ENCODE measurements at places on chromosomes 2 and 18. TPM values are rescaled to one million over a fixed set of nuclear protein-coding genes. Genes with fewer than 3 reads are reported as not detected.

DNA sequence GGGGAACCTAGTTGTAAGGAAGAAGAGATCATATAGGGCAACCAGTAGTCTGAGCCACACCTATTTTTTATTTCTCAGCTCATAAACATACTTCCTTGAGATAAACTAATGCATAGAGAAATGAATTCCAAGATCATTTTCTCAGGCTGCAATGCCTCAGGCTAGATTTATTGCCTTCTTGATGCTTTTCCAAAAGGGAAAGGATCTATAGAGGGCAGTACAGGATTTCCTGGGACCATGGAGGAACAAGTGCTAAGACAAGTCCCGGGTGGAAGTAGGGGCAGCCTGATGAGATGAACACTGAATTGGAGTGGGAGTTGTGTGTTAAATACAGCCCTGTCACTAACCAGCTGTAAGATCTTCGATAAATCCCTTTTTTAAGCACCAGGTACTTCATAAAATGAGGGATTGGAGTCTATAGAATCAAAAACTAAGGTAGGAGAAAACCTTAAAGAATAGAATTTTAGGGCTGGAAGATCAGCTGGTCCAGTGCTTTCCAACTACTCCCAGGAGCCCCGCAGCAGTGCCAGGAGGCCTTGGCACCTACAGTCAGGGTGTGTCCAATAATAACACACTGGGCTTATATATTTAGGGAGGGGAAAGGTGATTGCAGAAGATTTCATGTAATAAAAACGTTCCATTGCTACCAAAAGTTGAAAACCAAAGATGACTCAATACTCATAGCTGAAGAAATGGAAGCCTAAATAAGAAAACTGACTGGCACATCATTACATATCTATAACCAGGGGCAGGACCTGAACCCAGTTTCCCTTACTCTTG lies 58.1 kb downstream of the SERTAD2 start:
- H3K36me3 ChIP-seq: peaks cover 32% of the 10 kb centered on the region
- H3K4me3 ChIP-seq: no peak overlapping the region
- DNase-seq: no peak
- no peaks in the 10 kb centered on the region for H3K27me3 ChIP-seq

DNA sequence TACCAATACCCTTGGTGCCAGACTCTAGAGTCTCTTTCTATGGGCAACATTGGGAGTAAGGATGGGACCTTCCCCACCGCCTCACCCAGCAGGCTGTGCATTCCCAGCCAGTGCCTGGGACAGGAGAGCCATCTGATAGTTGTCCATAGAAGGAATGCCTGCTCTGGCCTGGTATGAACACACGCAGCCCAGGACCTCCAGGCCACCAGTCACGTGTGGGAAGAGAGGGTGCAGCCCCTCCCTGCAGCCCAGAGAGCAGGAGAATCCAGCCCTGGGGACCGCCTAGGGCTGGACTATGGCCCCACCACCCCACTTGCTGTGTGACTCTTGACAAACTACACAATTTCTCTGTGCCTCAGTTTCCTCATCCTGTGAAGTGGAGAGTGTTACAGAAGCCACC lies 52.5 kb upstream of the ID2 start:
- no peaks in the 10 kb centered on the region for H3K27me3 ChIP-seq
- no peak for DNase-seq
- no peaks in the 10 kb centered on the region for H3K36me3 ChIP-seq
- H3K4me1 ChIP-seq: peaks cover 18% of the 10 kb centered on the region
- no peak overlapping the region for H3K27ac ChIP-seq

- no peaks in the 10 kb centered on the region for H3K36me3 ChIP-seq
- no peak for DNase-seq
- no peaks in the 10 kb centered on the region for H3K27me3 ChIP-seq
- no peak overlapping the region for H3K27ac ChIP-seq
- H3K4me1 ChIP-seq: no peaks in the 10 kb centered on the region
These were observed 81.3 kb upstream of the ACAA2 start for GRCh38 chr18:49894517-49895226.

GRCh38 chr2:223055836-223056235 lies 3.8 kb downstream of the KCNE4 start:
- no peaks in the 10 kb centered on the region for H3K36me3 ChIP-seq
- no peak overlapping the region for H3K27ac ChIP-seq
- no peaks in the 10 kb centered on the region for H3K4me1 ChIP-seq

DNA sequence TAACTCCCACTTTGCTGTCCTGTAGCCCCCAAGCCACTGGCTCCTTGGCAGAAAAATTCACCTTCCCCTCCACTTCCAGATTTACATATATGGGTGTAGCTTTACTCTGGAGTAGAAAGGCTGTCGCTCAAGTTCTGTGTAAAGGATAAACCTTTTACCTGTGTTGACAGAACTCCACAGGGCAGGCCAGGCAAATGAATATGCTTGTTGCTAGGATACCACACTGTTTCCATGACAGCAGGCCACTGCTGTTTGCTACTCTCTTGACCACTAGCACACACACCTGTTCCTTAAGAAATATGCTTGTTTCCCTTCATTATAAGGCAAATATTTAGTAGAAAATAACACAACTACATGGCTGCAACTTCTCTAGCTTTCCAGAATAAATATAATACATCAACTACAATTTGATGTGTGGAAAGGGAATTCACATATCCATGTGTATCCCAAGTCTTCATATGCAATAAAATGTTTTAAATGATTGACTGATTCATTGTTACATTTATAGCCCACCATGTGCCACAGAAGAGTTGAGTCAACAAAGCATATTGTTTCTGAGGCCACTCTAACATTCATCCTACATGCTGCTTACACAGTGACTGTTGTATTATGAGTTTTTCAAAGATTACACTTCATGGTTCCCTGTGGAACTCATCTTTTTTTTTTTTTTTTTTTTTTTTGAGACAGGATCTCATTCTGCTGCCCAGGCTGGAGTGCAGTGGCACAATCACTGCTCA lies 56.2 kb upstream of the ROCK1 start:
- H3K4me1 ChIP-seq: no peaks in the 10 kb centered on the region
- no peak for DNase-seq
- no peak overlapping the region for H3K27ac ChIP-seq

DNA sequence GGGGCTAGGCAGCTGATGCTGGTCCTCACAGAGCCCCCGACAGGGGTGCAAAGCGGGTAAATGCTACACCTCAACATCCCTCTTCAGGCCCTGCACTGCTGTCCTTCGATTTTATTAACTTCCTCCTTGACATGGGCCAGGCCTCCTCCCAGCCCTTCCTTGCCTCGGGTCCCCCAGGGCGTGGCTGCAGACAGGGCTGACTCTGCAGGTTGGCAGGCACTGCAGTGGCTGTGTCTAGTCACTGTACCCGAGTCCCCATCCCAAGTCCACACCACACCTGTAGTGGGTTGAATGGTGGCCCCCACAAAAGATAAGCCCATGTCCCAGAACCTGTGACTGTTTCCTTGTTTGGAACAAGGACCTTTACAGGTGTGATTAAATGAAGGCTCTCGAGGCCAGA lies 140.2 kb downstream of the TWIST2 start:
- H3K27ac ChIP-seq: no peak overlapping the region
- DNase-seq: no peak
- no peak overlapping the region for H3K4me3 ChIP-seq
- no peaks in the 10 kb centered on the region for H3K36me3 ChIP-seq

- H3K4me1 ChIP-seq: no peaks in the 10 kb centered on the region
- H3K27me3 ChIP-seq: no peaks in the 10 kb centered on the region
- no peak for DNase-seq
- no peak overlapping the region for H3K27ac ChIP-seq
- H3K4me3 ChIP-seq: no peak overlapping the region
These were observed 8.5 kb upstream of the AGAP1 start for GRCh38 chr2:235485362-235485761.

DNA sequence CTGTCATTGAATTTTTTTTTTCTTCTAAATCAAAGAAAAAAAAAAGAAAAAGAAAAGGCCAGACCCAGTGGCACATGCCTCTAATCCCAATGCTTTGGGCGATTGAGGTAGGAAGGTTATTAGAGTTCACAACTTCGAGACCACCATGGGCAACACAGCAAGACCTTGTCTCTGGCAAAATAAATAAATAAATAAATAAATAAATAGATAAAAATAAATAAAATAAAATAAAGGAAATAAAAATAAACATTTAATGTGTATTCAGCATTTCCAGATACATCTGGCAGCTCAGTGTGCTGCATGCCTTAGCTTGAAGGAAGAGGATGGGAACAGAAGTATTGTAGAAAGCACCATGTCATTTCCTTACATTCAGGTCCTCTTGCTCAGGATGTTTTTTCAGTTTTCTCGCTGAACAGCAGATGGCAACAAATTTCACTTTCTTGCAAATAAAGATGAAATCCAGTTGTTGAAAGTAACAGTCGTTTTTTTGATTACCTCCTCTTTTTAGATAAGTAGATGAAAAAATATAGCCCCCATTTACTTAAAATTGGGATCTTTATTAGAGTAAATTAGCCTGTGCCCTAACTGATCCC lies 25.7 kb upstream of the FAM178B start:
- peak; percentile 86 for DNase-seq
- H3K27ac ChIP-seq: no peak overlapping the region
- no peaks in the 10 kb centered on the region for H3K36me3 ChIP-seq
- H3K27me3 ChIP-seq: no peaks in the 10 kb centered on the region
- peaks cover 4% of the 10 kb centered on the region for H3K4me1 ChIP-seq
- no peak overlapping the region for H3K4me3 ChIP-seq

- H3K4me1 ChIP-seq: peaks cover 44% of the 10 kb centered on the region
- H3K27me3 ChIP-seq: no peaks in the 10 kb centered on the region
- no peak for DNase-seq
- H3K4me3 ChIP-seq: peak within 1 kb of the TSS; percentile 94
- peak within 1 kb of the TSS; percentile 95 for H3K27ac ChIP-seq
- no peaks in the 10 kb centered on the region for H3K36me3 ChIP-seq
These were observed at the start of gene CLASP1 for GRCh38 chr2:121649149-121649595. TSS of gene CLASP1 (minus strand) at chr2:121649462. CDS start at chr2:121605895, 43,567 bp downstream.

DNA sequence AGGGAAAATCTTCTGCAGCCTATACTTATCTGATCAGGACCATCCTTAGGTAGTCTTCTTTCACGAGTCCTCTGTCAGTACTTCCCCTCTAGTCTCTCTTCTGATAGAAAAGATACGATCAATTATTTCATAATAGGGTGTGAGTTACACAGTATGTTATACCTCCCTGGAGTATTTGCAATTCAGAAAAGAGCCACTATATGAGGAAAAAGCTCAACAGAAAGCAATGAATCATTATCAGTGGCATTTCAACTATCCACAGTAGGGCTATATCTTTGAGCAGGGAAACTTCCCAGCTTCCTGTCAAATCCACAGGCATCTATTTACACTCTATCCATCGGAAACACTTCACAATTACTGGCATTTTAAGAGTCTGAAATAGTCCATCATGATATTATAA lies 105.3 kb upstream of the ACVR2A start:
- no peaks in the 10 kb centered on the region for H3K36me3 ChIP-seq
- H3K27ac ChIP-seq: no peak overlapping the region
- no peaks in the 10 kb centered on the region for H3K4me1 ChIP-seq
- DNase-seq: no peak
- no peaks in the 10 kb centered on the region for H3K27me3 ChIP-seq

GRCh38 chr2:181685150-181685688 lies 4.9 kb upstream of the NEUROD1 start:
- DNase-seq: no peak
- peaks cover 56% of the 10 kb centered on the region for H3K4me1 ChIP-seq
- H3K27me3 ChIP-seq: no peaks in the 10 kb centered on the region
- no peaks in the 10 kb centered on the region for H3K36me3 ChIP-seq

DNA sequence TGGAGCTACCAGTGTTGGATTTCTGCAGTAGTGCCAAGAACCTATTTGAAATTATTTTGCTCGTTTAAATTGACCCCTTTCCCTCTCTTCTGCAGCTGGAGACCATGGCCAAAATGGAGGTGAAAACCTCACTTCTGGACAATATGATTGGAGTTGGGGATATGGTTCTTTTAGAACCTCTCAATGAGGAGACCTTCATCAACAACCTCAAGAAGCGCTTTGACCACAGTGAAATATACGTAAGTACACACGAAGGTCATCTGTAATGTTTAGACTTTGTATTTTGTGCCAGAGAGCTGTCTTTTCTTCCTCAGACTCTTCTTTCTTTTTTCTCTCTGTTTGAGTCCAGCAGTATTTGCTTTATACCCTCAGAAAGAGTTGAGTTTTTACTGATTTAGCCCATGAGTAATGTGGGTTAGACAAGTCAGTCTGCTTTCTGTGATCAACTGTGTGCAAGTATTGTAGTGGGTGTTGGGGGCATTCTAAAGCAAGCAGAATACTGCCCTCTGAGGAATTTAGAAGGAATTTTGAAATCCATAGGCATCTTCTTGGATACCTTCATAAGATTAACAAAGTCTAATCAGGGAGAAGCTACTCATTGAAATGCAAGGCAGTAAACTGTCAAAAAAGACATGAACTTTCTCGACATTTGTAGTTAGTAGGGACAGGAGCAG lies 31.7 kb downstream of the MYO1B start:
- H3K36me3 ChIP-seq: no peaks in the 10 kb centered on the region
- no peak overlapping the region for H3K27ac ChIP-seq
- H3K27me3 ChIP-seq: no peaks in the 10 kb centered on the region

GRCh38 chr18:42477267-42477666 lies 522.2 kb downstream of the PIK3C3 start:
- H3K4me1 ChIP-seq: no peaks in the 10 kb centered on the region
- H3K27ac ChIP-seq: no peak overlapping the region
- no peaks in the 10 kb centered on the region for H3K36me3 ChIP-seq
- H3K4me3 ChIP-seq: no peak overlapping the region
- H3K27me3 ChIP-seq: no peaks in the 10 kb centered on the region
- no peak for DNase-seq

GRCh38 chr2:16553226-16553625 lies 112.4 kb downstream of the CYRIA start:
- DNase-seq: peak; percentile 73
- H3K4me1 ChIP-seq: no peaks in the 10 kb centered on the region
- H3K27ac ChIP-seq: no peak overlapping the region
- H3K27me3 ChIP-seq: no peaks in the 10 kb centered on the region
- no peaks in the 10 kb centered on the region for H3K36me3 ChIP-seq

DNA sequence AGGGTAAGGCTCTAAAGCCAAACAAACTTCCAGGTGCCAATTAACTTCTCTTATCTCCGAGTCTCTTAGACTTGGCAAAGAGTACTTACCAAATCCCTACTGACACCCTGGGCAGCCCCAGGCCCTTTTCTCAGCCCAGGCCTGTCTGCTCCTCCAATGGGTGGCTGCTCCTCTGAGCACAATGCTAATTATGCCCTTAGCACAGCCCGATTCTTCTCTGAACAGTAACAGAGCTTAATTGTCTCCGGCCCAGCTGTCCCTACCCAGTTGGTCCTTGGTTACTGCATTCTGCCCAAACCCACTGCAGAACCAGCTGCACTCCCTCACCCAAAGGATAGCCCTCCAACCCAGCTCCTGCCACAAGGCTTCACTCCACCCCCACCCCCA lies 110.3 kb downstream of the SMAD7 start:
- no peak for DNase-seq
- H3K4me1 ChIP-seq: peaks cover 17% of the 10 kb centered on the region
- H3K27ac ChIP-seq: no peak overlapping the region
- no peak overlapping the region for H3K4me3 ChIP-seq

Gene CRYGC
- total RNA-seq: not detected

Gene MOGAT1
- total RNA-seq: not detected

Gene NR4A2
- 0.40 TPM for total RNA-seq

Gene HOXD4
- not detected for total RNA-seq

Gene CPO
- not detected for total RNA-seq

All from Karpas-422 (cell line).